ENCODE measurements at places on chromosomes 3 and 15. TPM values are rescaled to one million over a fixed set of nuclear protein-coding genes. Genes with fewer than 3 reads are reported as not detected.

DNA sequence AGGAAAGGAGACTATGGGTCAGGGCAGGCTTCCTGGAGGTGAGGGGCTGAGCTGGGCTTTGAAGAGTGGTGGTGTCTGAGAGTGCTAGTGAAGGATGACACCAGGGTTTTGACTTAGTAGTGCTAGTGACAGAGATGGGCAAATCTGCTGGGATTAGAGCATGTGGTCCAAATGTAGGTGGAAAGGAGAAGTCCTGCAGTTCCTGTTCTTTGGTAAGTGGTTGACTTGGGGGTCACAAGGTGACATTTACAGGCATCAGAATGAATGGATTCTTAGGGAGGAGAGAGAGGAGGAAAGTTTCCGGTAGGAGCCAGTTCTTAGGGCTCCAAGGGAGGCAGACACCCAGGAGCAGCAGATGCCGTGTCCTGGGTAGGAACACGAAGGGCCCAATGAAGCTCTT lies 796 bp upstream of the DOCK3 start:
- DNase-seq, result peak; percentile 45

CHAC1 gene
- 39.7 TPM for total RNA-seq

- DNase-seq, result no peak
These were observed 74.5 kb downstream of the SPTSSB start for GRCh38 chr3:161296814-161297213.

CIB2 gene
- 64.5 TPM for total RNA-seq

DNA sequence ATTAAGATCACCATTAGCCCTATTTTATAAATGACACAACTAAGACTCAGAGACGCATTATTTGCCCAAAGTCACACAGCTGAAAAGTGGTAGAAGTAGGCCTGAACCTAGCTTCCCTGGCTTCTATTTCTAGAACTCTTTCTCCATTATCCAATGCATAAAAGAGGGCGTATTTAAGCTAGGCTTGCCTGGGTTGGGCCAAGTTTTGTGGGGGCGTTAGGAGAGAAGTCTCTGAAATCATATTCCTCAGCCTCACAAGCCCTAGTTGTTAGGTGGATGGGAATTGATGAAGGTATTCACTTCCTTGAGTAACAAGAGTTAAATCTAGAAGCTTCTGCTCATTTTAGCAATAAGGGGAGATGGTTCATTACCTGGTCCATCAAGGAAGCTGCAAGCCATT lies 22.3 kb downstream of the TIMP4 start:
- no peak for DNase-seq

DNA sequence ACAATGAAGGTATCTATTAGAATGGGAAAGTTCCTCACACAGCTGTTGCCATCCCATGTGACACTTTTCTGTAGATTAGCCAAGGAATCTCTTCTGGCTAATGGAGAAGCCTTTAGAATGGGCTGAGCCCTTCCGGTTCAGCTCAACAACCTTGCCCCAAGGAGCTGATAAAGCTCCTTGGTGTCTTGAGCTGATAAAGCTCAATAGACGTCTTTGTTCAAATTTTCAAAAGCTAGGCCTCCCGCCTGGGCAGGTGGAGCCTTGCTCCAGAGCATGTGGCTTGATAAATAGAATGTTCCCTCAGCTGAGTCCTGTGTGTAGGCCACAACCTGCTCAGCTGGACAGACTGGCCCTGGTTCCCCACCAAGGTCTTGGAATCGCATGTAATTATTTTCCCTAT lies 7.2 kb upstream of the BNIP2 start:
- DNase-seq, result no peak

MAP1A gene
- 1.8 TPM for total RNA-seq
